Activated naive CD8-positive, alpha-beta T cell treated with anti-CD3 and anti-CD28 coated beads, Interleukin-2, amount 50 U/mL, for 16 hours (primary cell): ENCODE measurements at places on chromosomes 11 and 22.

- DNase-seq, result no peak
Observed at GRCh38 chr11:74519710-74520109, 26.2 kb upstream of the LIPT2 start.

GRCh38 chr11:10605941-10606381 lies 37.5 kb upstream of the LYVE1 start:
- DNase-seq, result no peak

- DNase-seq, result no peak
Observed at GRCh38 chr22:22235558-22235957, 9.0 kb upstream of the VPREB1 start.

GRCh38 chr22:47247579-47248240 lies 485.3 kb downstream of the TBC1D22A start:
- no peak for DNase-seq

DNA sequence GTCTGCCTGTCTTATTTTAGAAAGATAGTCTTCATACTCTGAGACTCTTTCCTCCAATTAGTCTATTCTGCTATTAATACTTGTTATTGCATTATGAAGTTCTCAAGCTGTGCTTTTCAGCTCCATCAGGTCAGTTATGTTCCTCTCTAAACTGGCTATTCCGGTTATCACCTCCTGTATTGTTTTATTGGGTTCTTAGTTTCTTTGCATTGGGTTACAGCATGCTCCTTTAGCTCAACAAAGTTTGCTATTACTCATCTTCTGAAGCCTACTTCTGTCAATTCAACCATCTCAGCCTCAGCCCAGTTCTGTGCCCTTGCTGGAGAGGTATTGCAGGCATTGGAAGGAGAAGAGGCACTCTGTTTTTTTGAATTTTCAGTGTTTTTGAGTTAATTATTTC lies 21.0 kb upstream of the OR5AK2 start:
- no peak for DNase-seq
